ENCODE measurements at places on chromosomes 16 and 17.

GRCh38 chr16:67547423-67548264 lies 14.7 kb upstream of the CTCF start:
- DNase-seq, result no peak

- no peak for DNase-seq
Measured at GRCh38 chr17:50539762-50540559, 7.0 kb upstream of the SPATA20 start.

DNA sequence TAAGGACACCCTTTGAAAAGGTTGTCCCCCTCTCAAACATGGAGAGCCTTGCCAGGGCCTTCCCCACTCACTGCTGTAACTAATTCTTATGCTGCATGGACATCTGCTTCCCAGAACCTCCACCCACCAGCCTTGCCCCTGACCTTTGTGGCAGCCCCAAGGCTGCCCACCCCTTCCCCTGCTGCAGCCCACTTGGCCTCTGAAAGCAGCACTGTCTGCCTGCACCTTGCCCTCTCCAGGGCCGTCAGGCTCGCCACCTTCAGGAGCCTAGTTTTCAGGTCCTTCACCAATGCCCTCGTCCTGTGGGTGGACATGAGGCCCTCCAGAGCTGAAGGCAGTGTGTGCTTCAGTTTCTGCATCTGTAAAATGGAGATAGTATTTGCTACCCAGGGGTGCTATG lies 2.7 kb upstream of the CORO1A start:
- DNase-seq, result no peak

GRCh38 chr16:19882646-19883045 lies 2.0 kb downstream of the GPRC5B start:
- no peak for DNase-seq

GRCh38 chr17:9402590-9403199 lies 172.9 kb downstream of the STX8 start:
- no peak for DNase-seq

DNA sequence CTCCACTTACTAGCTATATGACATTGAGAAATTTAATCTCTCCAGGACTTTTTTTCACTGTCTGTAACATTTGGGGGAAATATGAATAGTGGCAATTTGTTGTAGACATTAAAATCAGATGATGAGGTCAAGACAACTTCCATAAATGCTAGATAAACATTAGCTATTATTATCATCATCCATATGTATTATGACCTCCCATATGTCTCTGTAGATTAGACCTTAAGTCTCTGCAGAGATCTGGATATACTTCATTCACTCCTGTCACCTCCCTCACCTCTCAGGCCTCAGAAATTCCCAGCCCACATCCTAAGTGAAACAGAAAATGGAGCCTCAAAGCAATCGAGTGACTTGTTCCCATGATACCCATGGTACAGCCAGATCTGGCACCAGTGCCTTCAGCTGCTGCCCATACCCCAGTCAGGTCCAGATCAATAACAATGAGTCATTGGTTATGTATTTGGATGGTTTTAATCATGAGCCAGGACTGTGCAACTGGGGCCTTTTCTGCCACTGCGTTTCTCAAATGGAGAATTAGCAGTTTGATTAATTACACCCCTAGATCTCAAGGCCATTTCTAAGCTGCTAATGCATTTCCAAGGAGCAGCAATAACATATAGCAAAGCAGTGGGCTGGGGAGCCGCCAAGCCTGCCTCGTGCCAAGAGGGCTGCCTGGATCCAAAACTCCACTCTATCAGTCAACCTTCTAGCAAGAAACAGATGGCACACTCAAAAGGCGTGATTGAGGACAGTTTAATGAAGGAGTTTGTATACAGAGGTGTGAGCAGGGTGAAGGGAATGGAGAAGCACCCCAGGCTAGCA lies 2.6 kb upstream of the FDXR start:
- DNase-seq, result no peak

DNA sequence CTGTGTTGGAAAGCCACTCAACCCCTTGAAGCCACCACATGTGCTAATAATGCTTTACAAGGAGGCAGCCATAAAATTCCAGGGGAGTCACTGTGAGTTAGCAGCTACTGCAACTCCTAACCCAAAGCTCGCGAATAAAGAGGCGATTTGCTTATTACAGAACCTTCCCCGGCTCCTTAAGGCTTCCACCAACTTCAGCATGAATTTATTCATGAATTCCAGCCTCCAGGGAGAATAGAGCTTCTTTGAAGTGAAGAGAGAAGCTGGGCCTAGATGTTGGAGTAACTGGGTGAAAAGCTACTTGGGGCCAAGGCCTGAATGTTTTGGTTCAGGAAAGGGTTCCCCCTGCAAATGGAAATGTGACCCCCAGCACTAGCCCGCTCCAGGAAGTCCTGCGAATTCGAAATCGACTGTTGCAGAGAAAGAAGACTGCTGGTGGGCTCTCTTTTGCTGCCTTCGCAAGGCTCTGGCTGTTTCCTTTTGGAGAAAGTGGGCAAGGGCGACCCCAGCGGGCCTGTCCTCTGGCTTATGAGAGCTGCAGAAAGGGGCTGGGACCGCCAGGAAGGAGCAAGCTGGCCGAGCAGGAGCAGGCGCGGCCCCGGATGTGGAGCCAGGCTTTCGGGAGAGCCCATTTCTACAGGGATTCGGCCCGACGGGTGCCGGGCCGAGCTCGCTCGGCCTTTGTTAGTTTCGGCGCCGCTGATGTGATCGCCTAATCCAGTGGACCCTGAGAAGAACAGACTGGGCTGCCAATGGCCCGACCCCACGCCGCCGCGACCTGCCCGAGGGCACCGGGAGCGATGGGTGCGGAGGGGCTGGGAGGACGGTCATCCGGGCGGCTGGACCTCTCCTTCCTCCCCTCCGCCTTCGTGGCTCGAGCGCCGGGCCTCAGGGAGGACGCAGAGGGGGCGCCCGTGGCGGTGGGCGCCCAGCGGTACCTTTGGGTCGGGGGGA lies 7.6 kb downstream of the CBX8 start:
- DNase-seq, result no peak

DNA sequence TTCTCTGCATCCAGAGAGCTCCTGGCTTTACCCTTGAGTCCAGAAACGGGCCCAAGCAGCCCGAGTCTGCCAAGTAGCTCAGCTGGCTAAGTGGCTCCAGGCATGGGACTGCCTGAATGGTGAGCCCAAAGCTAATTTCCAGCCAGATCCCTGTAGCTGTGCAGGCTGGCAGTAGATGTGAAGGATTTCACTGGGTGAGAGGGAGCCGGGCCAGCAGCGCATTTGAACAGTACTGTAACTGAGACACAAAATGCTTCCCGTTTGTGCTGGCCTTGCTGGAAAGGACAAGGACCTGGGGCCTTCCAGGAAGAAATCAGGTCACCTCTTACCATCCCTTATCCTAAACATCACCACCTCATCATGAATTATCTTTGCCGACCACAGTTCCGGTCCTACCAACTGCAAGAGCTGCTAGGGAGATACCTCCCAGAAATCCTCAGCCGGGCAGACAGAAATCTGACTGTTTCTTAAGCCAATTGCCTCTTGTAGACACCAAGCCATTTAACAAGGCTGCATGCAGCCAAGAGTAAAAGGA lies 3.7 kb downstream of the TIMP2 start:
- no peak for DNase-seq

DNA sequence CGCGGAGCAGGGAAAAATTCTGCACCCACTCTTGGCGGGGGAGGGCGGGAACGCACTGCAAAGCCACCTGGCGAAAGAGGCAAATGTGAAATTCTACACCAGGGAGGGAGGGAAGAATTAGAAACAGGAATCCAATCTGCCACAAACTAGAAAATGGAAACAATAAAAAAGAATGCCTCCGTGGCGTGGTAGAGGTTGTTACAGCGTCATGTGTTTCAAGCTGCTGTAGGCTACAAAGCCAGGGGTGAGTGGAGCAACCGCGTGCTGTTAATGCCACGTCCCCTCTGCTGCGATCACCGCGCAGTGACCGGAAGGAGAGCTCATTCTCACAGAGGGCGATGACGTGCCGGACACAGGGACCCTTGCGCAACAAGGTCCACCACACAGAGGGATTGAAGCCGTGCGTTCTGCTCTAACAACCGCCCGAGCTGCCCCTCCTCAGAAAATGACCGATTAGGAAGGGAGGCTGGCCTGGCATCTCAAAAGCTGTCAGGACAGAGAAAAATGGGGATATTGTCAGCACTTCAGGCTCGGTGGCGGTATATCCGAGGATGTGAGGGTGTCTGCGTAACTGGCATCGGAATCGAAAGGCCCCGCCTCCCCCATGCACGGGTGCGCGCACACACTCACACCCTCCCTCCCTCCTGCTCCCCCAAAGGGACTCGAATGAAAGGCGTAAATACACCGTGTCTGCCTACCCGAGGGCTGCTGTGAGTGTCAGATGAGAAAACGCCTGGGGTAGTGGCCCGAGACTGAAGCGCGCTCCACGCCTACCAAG lies 70.8 kb upstream of the TNRC6C start:
- peak; percentile 76 for DNase-seq

DNA sequence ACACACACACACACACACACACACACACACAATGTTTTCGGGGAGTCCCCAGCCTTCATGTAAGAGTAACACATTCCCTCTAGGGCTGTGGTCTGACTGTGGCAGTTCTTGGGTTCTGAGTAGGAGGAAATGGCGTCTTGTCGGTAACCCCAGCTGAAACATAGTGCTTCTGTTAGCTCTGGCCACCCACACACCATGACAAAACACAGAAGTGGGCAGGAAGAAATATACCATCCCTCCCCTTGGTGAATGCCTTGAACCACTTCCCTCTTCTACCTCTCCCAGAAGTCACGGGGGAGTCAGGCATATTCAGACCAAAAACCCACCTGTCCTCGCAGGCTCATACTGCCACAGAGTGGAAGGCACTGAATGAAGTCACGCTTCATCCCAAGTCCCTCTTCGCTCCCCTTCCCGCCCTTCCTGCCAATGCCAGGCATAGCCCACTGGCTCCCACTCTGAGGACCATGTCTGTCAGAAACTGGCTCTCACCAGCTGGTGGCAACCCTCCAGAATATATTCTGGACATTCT lies 11.5 kb downstream of the SLC35B1 start:
- peak; percentile 36 for DNase-seq

GRCh38 chr17:65558683-65559460 lies 2.6 kb downstream of the AXIN2 start:
- no peak for DNase-seq

- DNase-seq, result no peak
Measured at GRCh38 chr17:12994341-12995074, 23.3 kb downstream of the ELAC2 start.

DNA sequence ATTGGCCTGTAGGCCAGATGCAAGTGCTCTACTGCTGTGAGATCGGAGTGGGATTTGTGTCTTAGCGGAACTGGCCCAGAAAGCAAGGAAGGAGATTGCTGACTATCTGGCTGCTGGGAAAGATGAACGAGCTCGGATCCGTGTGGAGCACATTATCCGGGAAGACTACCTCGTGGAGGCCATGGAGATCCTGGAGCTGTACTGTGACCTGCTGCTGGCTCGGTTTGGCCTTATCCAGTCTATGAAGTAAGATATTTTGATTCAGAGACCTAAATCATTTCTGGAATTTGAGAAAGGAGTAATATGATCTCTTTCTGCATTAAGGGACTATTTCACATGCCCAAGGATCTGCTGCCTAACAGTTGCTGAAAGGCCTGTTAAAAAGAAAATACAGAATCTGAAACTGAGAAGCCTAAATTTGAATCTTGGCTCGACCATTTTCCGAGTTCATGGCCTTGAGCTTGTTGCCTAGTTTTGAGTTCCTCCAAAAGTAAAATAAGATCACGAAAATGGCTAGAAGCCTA lies 21.1 kb downstream of the IST1 start:
- no peak for DNase-seq

DNA sequence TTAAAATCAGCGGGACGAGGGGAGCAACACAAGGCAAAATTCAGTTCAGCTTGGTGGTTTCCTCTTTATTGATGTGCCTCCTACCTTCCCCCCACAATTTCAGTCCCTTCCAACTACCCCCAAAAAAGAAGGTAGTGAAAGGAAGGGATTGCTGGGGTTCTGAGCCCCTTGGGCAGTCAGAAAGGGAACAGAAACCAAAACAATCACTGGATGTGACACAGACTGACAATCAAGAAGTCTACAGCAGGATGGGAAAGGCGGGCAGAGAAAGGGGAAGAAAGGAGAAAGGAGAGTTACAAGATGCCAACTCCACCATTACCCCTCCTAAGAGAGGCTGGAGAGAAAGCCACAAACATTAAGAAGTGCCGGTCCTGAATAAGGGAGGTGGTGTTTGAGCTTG lies 1.1 kb upstream of the PHF23 start:
- DNase-seq, result no peak

DNA sequence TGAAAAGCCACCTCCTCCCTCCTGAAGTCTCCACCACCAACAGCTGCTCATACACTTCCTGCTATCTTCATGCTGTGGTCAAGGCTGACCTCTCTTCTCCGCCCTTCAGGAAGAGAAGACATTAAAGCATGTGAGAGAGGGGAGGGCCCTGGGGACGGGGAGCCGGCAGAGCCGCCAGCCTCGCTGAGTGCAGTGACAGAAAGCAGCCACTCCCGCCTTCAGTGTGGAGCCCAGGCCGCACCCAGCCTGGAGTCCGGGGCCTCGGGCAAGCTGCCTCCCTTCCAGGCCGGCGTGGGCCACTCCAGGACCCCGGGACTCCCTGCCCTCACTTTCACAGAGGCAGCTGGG lies 94.7 kb upstream of the TNRC6C start:
- DNase-seq, result no peak

- DNase-seq, result no peak
Measured at GRCh38 chr17:78014646-78015045, 56.1 kb downstream of the TNRC6C start.

DNA sequence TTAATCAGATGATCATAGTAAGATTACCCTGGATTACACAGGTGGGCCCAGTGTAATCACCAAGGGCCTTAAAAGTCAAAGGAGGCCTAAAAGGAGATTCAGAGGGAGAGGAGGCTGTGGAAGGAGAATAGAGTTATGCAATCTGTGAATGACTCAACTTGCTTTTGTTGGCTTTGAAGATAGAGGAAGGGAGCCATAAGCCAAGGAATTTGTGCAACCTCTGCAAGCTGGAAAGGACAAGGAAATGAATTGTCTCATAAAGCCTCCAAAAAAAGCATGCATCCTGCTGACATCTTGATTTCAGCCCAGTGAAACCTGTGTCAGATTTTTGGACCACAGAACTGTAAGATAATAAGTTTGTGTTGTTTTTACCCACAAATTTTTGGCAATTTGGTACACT lies 109.6 kb downstream of the CNTNAP4 start:
- no peak for DNase-seq

GRCh38 chr17:68695659-68696058 lies 94.5 kb upstream of the FAM20A start:
- no peak for DNase-seq

DNA sequence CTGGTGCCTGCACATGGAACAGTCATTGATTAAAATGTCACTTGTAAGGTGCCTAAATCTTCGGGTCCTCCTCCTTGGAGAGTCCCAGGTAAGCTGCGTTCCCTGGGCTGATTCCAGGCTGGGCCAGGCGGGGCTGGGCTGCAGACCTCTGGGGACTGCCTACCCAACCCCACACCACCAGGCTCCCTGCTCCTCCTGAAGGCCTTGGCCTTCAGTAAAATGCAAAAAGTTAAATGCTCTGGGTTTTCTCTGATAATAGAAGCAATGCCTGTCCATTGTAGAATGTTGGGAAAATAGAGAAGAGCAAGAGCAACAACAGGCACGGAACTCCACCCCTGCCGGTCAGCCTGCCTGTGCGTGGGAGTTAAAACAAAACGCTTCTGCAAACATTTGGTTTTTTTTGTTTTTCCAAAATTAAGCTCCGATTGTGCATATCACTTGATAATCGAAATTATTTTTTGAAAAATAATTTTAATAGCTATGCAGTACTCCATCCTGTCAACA lies 363.9 kb downstream of the SEC14L1 start:
- DNase-seq, result no peak

GRCh38 chr17:79997011-79997660 lies 38.5 kb downstream of the TBC1D16 start:
- peak; percentile 40 for DNase-seq

Measured in stimulated activated CD4-positive, alpha-beta T cell treated with anti-CD3 and anti-CD28 coated beads, Interleukin-4, amount 100 ng/mL, for 4 hours (primary cell).